ENCODE measurements at places on chromosomes 4 and X.

GRCh38 chr4:114180481-114180880, 201.0 kb upstream of the ARSJ start:
- DNase-seq = no peak

- DNase-seq = no peak
Measured at GRCh38 chr4:159764343-159764952, 661.6 kb downstream of the RAPGEF2 start.

- DNase-seq = no peak
Measured at GRCh38 chr4:112759313-112759712, 122.4 kb downstream of the LARP7 start.

- no peak for DNase-seq
Measured at GRCh38 chrX:70470850-70471289, 26.2 kb downstream of the DLG3 start.

DNA sequence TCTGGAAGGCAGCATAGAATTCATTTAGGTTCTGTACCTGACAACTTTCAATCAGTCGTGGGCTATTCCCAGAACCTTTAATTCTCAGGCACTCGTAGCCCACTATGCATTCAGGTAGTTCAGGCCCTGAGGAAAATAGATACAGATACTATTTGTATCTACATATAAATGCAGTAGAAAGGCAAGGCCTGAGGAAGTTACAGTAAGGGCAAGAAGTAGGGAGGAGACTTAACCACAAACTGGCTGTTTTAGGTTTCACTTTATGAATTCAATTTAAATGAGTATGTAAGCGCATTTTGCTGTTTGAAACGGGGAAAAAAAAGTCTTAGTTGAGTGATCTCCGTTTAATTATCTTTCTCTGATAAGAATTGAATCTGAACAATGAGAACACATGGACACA, 529.4 kb upstream of the ATOH1 start:
- DNase-seq = no peak

- DNase-seq = no peak
Measured at GRCh38 chr4:73701116-73701515, 39.3 kb upstream of the CXCL8 start.

DNA sequence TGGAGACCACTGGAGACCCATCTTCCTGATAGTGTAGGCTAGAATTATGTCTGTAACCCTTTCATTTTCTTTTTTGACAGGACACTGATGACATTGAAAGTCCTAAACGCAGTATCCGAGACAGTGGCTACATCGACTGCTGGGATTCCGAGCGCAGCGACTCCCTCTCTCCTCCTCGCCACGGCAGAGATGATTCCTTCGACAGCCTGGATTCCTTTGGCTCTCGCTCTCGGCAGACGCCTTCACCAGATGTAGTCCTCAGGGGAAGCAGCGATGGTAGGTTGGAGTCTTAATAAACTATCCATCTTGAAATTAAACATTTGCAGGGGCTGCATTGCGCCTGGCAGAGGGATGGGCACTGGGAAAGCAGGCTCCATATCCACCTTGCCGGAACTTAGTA, 75.4 kb downstream of the LIMCH1 start:
- no peak for DNase-seq

- DNase-seq = no peak
Measured at GRCh38 chr4:40630335-40631021, 814 bp upstream of the RBM47 start.

- no peak for DNase-seq
Measured at GRCh38 chrX:139126493-139126892, 404.0 kb upstream of the F9 start.

GRCh38 chr4:127844601-127845116, 36.0 kb upstream of the PLK4 start:
- no peak for DNase-seq

GRCh38 chrX:10677490-10677889, 57.1 kb upstream of the MID1 start:
- DNase-seq = no peak

DNA sequence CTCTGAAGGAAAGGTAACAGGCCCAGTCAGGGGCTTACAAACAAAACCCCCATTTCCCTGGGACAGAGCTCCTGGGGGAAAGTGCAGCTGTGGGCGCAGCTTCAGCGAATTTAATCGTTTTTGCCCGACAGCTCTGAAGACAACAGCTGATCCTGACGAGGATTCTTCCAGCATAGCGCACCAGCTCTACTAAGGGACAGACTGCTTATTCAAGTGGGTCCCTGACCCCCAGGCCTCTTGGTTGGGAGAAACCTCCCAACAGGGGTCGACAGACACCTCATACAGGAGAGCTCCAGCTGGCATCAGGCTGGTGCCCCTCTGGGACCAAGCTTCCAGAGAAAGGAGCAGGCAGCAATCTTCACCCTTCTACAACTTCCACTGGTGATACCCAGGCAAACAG, 486.7 kb downstream of the PRR32 start:
- DNase-seq = no peak

GRCh38 chr4:176453079-176453478, 133.3 kb downstream of the SPCS3 start:
- no peak for DNase-seq

- DNase-seq = peak; percentile 38
Measured at GRCh38 chr4:38132107-38132673, 172.0 kb downstream of the PTTG2 start.

GRCh38 chr4:138935135-138935807, 80.3 kb upstream of the NOCT start:
- no peak for DNase-seq

GRCh38 chr4:105126311-105127169, 20.1 kb upstream of the TET2 start:
- DNase-seq = no peak

- no peak for DNase-seq
Measured at GRCh38 chrX:109842611-109843010, 109.6 kb upstream of the ACSL4 start.

DNA sequence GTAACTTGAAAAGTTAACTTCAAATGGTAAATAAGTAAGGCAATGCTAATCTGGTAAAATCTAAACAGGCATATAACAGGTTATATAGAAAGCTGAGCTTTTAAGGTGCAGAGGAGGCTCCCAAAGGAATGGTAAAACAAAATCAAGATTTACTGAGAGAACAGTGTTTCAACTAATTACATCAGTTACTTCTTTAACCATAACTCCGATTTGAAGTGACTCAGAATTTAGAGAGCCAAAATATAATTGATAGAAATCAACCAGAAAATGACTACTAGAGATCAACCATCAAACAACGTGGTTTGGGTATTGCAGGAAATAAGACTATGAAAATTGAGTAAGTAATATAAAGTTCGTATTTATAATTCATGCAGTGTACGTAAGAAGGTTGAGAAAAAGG, 6.9 kb downstream of the G3BP2 start:
- no peak for DNase-seq

GRCh38 chr4:153421941-153422340, 44.2 kb upstream of the TMEM131L start:
- DNase-seq = no peak

DNA sequence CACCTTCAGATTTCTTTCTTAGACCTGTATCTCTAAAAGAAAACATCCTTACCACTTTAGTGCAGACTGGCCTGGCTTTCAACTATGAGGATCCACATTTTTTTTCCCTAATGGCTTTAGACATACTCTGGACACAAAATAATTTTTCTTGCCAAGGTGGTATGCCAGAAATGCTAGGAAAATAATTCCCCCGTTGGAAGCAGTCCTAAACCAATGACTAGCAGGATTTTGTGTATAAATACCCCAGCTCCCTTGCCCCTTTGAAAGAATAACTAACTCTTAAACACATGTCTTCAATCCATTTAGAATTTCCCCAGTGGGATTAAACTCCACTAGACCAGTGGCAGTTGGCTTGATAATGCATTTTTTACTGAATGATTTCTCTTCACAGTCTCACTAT, 500.5 kb upstream of the FTHL17 start:
- no peak for DNase-seq

All from stimulated activated CD8-positive, alpha-beta memory T cell treated with anti-CD3 and anti-CD28 coated beads, Interleukin-4, amount 100 ng/mL, for 1 hour (primary cell).